T-helper 9 cell (primary cell): ENCODE measurements at places on chromosomes 6 and 20.

- DNase-seq = no peak
Measured at GRCh38 chr6:147947521-147947920, 395.1 kb upstream of the SASH1 start.

- no peak for DNase-seq
Measured at GRCh38 chr6:168280020-168280898, 39.3 kb downstream of the DACT2 start.

DNA sequence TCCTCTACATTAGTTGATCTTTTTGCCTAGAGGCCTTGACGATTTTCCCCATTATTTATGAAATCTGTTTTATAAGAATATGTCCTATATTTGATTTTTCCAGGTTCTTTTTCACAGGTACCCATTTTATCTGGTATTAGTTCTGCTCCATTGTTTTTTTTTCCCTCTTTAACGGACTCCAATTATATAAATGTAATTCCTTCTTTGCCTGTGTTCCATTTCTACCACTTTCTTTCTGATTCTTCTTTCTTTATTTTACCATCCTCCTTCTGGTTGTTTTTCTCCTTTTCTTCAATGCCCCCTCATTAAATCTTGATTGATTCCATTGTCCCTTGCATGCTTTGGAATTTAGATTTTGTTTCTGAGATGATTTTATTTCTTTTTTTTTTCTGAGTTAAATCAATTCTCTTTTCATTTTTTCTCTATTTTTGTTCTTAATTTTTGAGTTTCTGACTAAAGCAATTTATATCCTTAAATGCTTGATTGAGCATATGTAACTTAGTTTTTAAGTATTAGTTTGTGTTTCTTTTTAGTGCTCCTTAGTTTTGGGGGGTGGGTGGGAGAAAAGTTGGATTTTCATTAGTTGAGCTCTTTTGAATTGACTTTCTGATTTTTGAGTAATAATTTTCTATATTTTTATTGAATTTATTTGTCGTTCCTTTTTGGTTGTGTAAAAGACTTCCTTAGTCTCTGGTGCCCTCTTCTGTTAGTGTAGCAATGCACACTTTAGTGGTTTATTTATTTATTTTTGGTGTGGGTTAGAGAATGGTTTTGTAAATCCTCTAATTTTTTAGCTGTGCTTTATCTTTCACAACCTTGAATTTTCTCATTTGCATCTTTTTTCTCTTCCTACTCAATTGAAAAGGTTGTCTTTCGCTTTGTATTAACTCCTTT is 140.8 kb downstream of the FARS2 start:
- DNase-seq = no peak

GRCh38 chr6:39287601-39288000 is 26.6 kb downstream of the KCNK17 start:
- no peak for DNase-seq

DNA sequence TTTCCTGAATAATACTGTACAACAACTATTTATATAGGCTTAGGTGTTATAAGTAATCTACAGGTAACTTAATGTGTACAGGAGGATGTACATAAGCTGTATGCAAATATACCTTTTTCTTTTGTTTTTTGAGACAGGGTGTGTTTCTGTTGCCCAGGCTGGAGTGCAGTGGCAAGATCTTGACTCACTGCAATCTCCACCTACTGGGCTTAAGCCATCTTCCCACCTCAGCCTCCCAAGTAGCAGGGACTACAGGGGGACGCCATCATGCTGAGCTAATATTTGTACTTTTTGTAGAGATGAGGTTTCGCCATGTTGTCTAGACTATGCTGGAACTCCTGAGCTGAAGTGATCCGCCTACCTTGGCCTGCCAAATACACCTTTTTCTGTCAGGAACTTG is 191.7 kb upstream of the ZNF217 start:
- DNase-seq = no peak

- no peak for DNase-seq
Measured at GRCh38 chr6:62999796-63000195, 211.5 kb upstream of the FKBP1C start.

GRCh38 chr6:146943664-146944063 is 260.6 kb upstream of the STXBP5 start:
- DNase-seq = no peak

- no peak for DNase-seq
Measured at GRCh38 chr20:20549267-20549612, 163.2 kb downstream of the RALGAPA2 start.

GRCh38 chr6:167817729-167818128 is 9.0 kb upstream of the AFDN start:
- no peak for DNase-seq

GRCh38 chr6:36368921-36369865 is 18.3 kb downstream of the ETV7 start:
- DNase-seq = no peak

DNA sequence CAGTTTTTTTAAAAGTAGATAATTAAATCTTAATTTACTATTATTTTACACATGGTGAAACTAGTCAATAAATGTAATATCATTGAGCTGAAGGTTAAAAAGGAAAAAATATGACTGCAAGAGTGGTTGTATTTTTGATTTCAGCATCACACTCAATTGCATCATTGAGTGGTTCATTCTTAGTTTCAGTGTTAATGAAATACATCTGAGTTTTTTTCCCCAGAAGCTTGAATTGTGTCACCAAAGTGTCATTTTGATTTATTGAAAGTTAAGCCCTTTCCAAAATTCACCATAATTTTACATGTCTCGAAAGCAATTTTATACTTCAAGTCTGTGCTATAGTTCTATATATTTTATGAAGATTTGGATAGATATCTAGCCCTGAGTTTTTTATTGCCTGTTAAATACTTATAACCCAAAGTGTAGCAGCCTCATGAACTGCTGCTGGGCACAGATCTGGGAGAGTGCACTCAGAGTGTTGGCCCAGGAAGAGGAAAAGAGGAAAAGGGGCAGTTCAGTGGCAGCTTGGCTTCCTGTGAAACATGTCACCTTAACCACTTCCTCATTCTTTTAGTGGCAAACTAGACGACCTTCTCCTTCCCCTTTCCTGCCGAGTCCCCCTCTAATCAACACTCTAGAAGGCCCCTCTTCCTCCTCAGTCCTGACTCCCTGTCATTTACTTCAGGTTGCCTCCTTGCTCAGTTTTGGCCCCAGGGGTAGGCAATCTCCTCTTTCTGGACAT is 140.7 kb downstream of the ESR1 start:
- no peak for DNase-seq

GRCh38 chr20:19697415-19697814 is 60.6 kb upstream of the RIN2 start:
- no peak for DNase-seq

DNA sequence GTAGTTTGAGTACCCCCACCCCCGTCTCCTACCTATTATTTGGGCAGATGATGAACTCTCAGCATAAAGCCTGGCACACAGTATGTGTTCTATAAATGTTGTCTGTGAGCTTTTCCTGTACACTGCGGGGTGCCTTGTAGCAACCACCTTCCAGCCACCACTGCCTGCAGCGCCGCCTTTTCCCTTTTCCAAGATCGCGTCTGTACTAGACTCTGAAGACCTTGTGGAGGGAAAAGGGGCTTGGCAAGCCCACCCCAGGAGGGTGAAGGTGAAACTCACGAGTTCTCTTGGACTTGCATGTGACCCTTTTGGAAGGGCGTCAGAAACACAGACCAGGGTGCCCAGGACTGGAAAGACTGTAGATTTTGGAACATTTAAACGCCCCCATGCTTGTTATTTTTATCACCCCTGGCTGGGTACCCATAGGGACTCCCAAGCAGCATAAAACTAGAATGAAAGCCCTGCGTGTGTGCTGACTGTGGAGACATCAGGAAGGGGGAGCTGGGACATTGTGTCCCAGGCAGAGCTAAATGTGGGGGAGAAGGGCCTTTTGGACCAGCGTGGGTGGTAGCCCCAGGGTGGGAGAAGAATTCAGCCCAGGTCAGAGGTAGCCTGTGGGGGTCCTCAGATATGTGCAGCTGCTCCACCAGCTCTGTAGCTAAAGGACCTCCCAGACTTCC is 8.3 kb downstream of the BAK1 start:
- no peak for DNase-seq

GRCh38 chr6:30655743-30656094 is 8.8 kb downstream of the C6orf136 start:
- DNase-seq = no peak

DNA sequence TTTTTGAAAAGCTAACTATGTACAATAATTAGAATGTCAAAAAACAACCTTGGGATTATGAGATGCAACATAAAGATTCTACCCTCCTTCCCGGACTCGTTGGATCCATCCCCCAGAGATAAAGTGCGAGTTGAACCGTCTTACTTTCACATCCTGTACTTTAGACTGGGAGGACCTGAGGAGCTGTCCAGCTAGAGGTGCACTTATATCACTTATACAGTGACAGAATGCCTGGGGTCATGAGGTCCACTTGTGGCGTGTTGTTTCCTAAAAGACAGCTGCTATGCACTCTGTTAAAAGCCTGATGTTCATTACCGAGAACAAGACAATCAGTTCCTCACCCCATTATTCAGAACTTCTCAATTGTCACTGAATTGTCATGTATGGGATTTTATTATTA is 2.1 kb downstream of the CDS2 start:
- no peak for DNase-seq

DNA sequence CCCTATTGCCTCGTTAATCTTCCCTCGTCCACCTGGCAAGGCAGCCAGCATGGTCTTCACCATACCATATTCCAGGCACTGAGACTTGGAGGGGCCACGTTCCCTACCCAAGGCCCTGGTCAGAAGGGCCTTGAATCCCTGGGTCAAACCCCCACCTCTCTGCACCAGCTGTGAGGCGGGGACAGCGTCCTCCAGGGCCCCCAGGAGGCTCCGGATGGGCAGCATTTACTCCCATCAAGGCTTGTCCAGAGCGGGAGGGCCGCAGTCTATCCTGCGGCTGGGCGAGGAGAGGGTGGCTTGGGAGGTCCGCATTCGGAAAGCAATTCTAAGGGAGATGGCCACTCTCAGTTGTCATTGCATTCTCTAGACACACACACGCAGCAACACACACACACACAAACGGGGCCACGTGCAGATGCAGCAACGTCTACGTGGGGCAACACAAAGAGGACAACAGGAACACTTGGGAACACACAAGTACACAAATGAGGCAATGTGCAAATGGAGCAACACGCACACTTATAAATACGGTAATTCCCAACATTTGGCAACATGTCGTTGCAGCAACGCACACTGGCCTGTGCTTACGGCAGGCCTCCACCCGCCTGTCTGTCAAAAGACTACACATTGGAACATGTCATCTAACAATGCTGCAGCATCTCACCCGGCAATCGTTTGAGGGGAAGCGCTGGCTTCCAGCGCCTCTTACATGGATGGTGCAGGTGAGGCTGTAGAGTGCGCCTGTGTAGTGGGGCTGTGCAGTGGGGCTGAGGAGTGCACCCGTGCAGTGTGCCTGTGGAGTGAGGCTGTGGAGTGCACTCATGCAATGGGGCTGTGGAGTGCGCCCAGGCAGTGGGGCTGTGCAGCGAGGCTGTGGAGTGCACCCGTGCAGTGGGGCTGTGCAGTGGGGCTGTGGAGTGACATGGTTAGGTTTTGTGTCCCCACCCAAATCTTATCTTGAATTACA is 12.9 kb upstream of the NTSR1 start:
- no peak for DNase-seq

GRCh38 chr20:24462460-24463010 is 6.9 kb upstream of the SYNDIG1 start:
- DNase-seq = no peak

DNA sequence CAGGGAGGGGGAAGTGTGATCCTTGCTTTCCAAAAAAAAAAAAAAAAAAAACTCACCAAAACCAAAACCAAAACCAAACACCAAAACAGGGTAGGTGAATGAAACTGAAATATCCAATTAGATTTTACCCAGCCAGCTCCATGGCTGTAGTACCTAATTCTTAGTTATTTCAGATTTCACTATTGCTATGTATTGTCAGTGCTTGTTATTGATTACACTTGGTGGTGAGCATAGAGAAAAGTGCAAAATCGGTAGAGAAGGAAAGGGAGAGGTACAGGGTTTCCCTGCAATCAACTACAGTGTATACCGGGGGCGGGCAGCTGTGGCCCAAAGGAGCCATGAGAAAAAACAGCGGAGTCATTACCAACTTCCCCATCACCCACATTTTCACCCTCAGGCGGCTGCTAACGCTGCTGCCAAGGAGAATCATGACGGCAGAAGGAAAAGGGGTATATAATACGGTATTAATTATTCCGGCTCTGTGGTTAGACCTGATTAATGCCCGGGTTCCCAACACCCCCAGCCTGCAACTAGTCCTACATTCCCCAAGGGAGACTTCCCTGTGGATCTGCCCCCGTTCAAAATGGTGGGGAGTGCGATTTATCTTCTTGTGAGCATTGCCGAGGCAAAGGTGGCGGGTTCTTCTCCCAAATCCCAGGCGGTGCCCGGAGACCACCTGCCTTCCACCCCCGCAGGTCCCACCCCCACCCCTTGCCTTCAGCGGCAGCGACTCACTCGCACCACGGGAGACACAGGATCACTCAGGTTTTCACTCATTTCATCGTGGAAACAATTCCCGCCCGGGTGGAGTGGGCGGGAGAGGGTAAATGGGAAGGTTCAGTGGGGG is at the start of gene C6orf62:
C6orf62 (minus strand) TSS at position 30 of the 847 bp plus-strand sequence. CDS start 486 bp downstream, outside the sequence.
- DNase-seq = peak; percentile 33

DNA sequence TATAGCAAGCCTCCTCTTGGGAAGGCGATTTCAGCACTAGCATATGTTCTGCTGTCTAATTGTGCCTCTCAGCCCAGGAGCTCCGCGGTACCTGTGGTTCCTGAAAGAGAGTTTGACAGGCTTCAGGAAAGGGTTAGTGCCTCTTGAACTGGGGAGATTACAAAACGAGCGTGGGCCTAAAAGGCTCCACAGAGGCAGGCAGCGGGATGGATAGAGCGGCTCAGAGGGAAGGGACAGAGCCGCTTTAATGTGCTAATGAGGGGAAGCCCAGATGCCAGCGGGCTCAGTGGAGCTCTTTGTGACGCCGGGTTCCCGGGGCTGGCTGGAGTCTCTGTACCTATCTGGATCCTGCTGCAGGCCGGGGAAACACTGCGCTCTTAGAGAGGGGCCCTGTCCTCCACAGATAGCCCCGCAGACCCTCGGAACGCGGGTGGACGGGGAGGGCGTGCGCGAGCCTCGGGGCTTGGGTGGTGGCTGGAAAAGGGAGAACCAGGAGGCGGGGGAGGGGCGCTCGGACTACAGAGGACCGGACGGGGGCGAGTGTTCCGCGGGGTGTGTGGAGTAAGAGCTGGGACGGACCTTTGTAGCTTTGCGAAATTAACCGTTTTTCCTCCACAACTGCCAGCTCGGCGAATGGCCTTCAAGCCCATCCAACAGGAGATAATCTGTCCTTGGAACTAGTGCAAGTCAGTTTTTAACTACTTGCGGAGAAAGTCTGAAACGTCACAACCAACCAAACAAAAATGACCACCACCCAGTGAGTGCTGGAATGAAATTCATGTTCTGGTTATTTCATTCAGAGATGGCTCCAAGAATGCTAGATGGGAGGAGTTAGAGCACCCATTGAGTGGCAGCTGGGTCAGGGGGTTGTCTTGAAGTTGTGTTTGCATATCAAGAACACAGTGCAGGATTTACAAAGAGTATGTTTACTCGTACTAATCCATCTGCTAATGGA is 13.0 kb downstream of the SLC35F1 start:
- DNase-seq = no peak
